Suprapubic skin (tissue), 4 donors: ENCODE measurements at places on chromosomes 5 and 9. TPM values are rescaled to one million over a fixed set of nuclear protein-coding genes. Genes with fewer than 3 reads are reported as not detected.
A peak's percentile ranks its signal among the peaks of the same experiment; 100 is the strongest.

Gene DAB2IP
- 51.9 TPM for total RNA-seq

Gene C1QTNF2
- total RNA-seq, result 0.23 TPM

Gene TMEM232
- total RNA-seq, result 0.99 TPM

Gene BRINP1
- total RNA-seq, result not detected

Gene PCSK1
- total RNA-seq, result 0.45 TPM

Gene ST8SIA4
- total RNA-seq, result 0.68 TPM

Gene PCDHGA2
- total RNA-seq, result 2.6 TPM

Gene IFNA13
- not detected for total RNA-seq

Gene C8G
- total RNA-seq, result not detected

Gene PMPCA
- total RNA-seq, result 61.9 TPM

DNA sequence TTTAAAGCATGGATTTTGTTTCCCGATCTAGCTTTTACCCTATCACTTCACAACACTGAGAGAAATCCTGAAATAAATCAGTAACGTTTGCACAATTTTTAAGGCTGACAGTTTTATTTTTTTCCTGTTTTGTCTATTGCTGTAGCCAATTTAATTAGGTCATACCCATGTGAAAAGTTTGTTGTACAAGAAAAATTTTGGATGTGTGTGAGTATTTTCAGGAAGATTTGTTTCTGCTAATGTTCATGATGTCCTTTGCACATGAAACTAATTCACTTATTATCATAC, 237.8 kb downstream of the ARRDC3 start:
- DNase-seq, result no peak

- no peak for DNase-seq
Observed at GRCh38 chr9:89383030-89383720, 64.9 kb downstream of the SECISBP2 start.

- DNase-seq, result no peak
Observed at GRCh38 chr5:76691467-76692273, 24.3 kb upstream of the F2R start.

DNA sequence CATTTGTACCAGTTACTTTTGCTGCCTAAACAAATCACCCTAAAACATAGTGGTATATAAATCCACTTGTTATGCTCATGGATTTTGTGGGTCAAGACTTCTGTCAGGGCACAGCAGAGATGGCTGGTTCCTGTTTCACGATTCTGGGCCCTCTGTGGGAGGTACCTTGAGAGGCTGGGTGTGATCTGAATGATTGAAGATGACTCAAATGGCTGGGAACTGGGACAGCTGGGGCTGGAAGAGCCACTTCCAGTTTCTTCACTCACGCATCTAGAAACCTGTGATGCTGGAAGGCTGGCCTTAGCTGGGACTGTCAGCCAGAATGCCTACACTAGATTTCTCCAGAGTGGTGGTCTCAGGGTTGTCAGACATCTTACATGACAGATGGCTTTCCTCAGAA, 88.1 kb downstream of the KIF4B start:
- no peak for DNase-seq

- no peak for DNase-seq
Observed at GRCh38 chr9:22813529-22813928, 366.9 kb downstream of the DMRTA1 start.

- DNase-seq, result no peak
Observed at GRCh38 chr5:44536650-44537260, 147.5 kb upstream of the FGF10 start.

GRCh38 chr5:132176987-132177386, 50.7 kb downstream of the P4HA2 start:
- no peak for DNase-seq

- DNase-seq, result no peak
Observed at GRCh38 chr5:38500573-38501260, 55.7 kb downstream of the LIFR start.

DNA sequence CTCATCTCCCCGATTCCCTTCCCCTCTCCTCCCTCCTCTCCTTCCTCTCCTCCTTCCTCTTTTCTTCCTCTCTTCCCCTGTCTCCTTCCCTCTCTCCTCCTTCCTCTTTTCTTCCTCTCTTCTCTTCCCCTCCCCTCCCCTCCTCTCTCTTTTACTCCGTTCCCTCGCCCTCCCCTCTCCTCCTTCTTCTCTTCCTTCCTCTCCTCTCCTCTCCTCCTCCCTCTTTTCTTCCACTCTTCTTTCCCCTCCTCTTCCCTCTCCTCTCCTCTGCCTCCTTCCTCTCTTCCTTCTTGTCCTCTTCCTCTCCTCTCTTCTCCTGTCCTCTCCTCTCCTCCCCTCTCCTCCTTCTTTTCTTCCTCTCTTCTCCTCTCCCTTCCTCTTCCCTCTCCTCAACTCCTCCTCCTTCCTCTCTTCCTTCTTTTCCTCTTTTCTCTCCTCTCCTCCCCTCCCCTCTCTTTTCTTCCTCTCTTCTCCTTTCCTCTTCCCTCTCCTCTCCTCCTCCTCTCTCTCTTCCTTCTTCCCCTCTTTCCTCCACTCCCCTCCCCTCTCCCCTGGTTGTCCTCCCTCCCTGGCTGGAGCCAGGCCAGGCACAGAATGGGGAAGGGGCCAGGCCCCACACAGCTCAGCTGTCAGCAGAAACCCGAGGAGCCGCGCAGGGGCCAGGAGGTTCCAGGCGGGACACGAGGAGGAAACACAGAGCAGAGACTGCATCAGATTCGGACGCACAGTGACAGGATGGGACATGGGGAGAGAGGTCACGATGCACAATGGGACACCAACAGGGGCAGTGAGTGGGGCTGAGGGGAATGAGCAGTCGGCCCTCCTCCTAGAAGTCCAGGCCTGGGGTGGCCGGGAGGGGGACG, 48.0 kb downstream of the CAMK2A start:
- no peak for DNase-seq

DNA sequence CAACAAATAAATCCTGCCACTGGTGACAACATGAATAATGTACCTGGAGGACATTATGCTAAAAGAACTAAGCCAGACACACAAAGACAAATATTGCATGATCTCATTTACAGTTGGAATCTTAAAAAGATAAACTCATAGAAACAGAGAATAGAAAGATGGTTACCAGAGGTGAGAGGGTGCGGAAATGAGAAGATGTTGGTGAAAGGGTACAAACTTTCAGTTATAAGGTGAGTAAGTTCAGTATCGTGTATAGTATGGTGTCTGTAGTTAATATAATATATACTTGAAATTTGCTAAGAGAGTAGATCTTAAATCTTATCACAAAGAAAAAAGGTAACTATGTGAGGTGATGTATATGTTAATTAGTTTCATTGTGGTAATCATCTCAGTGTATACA, 63.3 kb downstream of the PRRC1 start:
- DNase-seq, result no peak

DNA sequence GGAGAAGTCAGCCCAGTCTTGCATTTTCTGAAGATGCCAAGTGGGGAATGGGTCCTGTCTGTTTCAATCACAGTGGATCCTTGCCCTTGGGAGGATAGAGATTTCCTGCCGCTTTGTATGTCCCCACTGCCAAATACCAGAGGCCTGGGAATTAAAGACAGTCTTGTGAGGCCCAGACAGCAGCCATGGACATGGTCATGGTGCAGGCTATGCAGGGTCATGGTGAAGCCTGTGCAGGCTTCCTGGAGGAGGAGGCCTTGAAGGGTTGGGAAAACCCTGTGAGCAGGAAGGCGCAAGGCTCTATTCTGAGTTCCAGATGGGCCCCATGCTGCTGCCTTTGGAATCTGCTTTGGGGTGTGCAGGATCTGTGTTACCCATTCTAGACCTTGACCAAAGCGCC, 57.3 kb upstream of the PITX1 start:
- peak; percentile 29 for DNase-seq

- DNase-seq, result no peak
Observed at GRCh38 chr9:98410185-98410697, 154.8 kb upstream of the TBC1D2 start.

DNA sequence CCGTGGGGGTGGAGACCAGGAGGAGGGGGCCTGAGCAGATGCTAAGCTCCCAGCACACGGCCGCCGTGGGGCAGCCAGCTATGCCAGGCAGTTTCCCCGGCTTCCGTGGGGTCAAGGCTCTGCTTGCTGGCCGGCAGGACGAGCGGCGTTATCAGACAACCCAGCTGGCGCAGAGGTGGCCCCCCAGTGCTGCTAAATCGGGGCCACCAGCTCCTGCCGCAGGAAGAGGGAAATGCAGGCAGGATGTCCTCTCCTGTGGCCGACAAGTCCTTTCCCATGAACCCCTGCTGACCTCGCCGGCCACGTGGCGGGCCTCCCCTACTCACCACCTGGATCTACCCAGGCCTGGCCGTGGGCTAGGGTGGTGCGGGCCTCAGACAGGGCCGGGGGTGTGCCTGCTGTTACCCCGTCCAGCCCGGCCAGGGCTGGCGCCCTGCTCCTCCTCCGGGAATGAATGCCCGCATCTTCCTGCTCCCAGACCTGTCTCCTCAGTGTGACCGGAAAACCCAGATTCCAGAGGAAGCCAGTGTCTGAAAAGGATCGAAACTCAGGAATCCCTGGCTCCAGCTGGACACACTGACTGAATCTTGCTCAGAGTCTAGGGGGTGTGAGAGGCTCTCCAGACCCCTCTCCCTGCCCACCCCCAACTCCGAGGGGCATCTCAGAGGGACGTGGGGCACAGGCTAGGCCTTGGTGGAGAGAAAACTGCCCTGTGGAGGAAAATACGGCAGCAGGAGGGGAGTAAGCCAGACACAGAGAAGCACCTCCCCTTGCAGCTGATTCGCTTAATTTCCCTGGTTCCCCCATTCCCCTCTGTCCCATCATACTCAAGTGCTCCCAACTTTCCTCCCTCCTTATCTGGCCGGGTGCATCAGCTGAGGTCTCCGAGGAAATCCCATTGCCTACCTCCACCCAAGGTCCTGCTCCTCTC, 3.9 kb downstream of the FLT4 start:
- peak; percentile 78 for DNase-seq

DNA sequence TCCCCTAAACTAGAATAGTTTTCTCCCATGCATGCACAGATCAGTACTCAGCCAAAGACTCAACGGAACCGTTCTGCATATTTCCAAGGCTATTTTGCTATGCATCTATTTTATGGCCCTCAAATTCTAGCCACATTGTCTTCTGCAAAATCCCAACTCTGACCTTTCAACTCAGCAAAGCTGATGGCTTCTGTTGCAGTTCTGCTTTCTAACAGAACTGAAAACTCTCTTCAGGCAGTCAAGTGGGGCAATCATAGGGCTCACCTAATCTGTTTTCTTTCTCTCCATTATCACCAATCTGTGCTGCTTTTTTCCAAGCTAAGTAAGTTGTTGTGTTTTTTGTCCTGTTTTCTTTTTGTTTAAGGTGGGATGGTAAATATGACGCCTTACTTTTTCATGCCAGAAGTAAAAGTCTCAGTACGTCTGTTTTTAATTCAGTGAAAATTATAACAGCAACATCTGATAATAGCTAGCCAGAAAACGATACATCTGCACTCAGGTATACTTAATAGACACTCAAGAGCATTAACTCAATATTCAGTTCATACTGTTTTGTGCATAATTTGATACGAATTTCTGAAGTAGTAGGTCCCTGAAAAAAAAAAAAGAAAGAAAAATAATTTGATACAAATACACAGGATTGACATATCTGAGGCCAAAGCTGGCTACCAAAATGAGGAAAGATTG, 454.3 kb downstream of the TLE1 start:
- no peak for DNase-seq

GRCh38 chr9:69715825-69716224, 43.7 kb upstream of the APBA1 start:
- DNase-seq, result no peak

- no peak for DNase-seq
Observed at GRCh38 chr5:91311168-91311696, 71.9 kb downstream of the ARRDC3 start.

DNA sequence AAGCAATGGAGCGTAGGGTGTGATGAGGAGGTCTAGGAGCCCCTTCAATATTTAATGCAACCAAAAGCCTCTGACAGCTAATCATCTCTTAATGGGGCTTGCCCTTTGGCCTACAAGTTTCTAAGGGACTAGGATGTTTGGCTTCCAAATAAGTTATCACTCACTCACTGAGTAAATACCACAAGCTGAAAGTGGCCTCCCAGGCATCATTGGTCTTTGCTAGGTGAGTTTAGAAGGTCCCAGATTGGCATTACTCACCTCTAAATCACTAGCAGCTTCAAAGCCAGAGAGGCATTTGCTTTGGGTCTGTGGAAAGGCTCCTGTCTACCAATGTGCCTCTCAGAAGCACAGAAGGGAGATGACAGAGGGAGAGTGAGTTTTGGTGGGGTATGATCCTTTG, 344.2 kb downstream of the NTRK2 start:
- no peak for DNase-seq

GRCh38 chr9:89363921-89364665, 45.8 kb downstream of the SECISBP2 start:
- peak; percentile 54 for DNase-seq

DNA sequence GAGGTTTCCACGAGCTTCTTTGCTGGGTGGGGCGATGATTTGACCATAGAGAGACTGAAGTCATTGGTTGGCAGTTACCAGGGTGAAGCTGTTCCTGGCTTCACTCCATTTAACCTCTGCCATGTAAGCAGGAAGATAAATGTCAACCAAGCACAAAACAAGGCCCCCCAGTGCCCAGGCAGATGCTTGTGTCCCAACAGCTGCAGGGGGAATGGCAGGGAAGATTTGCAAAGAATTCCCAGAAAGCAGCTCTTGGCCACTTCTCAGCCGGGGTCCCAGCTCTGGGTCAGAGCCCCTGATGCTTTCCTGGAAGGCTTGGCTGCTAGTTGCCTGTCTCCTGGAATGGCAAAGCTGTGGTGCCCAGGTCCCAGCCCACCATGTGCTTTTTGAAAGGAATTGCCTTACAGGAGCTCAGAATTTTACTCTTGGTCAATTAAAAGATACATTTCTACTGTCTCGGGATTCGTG, 383.4 kb downstream of the ENC1 start:
- DNase-seq, result no peak

GRCh38 chr9:26415528-26415927, 477.1 kb downstream of the CAAP1 start:
- DNase-seq, result no peak

- DNase-seq, result no peak
Observed at GRCh38 chr9:38018958-38019602, 49.9 kb downstream of the SHB start.

- DNase-seq, result no peak
Observed at GRCh38 chr5:111122398-111122797, 30.2 kb downstream of the WDR36 start.

GRCh38 chr5:163094492-163095180, 342.8 kb upstream of the CCNG1 start:
- no peak for DNase-seq

DNA sequence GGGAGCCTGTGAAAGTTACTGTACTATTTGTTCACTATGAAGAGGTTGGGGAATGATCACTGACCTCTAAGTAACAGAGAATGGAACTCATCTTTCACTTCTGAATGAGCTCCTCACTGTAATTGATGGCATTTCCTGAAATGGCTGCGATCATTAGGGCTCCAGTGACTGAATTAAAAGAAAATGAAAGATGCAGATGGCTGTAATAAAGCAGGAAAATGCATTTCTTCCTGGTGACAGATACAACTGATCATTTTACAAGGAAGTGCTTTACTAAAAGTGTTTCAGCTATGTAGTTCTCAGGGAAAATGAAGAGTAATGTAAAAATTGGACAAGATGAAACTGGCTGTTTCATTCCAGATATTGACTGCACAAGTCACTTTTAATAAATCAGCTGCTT, 1200.6 kb upstream of the NUDT12 start:
- DNase-seq, result no peak
